ENCODE measurements at places on chromosomes 11 and 22.

GRCh38 chr22:37098976-37099591 lies 10.4 kb downstream of the TMPRSS6 start:
- no peak for DNase-seq

- DNase-seq: no peak
Measured at GRCh38 chr11:32231909-32232493, 141.1 kb downstream of the RCN1 start.

GRCh38 chr22:36073476-36073875 lies 44.9 kb upstream of the RBFOX2 start:
- no peak for DNase-seq

- no peak for DNase-seq
Measured at GRCh38 chr11:91871791-91872190, 352.8 kb upstream of the FAT3 start.

DNA sequence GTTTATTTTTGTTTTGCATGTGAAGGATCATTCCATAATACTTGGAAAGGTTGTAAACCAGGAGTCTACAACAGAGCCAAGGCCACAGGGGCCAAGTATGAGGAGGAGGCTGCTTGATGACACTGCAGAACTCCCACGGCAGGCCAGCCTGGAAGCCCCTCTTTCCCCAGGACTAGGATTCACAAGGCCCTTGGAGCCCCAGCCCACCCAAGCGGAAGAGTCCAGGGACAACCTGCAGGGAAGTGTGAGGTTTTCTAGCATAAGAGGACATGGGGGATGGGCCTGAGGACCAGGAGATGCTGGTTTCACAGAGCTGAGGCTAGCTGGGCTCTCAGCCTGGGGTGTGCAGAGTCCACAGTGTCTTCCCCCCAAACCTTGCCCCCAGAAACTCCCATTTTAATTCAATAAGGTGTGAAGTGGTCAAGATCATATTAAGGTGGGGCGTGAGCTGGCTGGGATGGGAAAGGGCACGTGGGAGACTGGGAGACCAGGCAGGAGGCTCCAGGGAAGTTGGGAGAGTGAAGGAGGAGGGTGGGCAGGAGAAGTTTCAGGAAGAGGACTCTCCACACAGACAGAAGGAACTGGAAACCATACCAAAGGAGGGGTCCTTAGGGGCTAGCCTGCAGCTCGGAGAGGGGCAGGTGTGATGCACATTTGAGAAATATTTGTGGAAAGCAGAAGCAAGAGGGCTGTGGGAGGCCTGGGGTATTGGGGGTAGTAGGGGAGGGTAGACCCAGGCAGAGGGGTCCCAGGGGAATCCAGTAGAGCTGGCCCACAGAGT lies 12.4 kb downstream of the GNAZ start:
- no peak for DNase-seq

DNA sequence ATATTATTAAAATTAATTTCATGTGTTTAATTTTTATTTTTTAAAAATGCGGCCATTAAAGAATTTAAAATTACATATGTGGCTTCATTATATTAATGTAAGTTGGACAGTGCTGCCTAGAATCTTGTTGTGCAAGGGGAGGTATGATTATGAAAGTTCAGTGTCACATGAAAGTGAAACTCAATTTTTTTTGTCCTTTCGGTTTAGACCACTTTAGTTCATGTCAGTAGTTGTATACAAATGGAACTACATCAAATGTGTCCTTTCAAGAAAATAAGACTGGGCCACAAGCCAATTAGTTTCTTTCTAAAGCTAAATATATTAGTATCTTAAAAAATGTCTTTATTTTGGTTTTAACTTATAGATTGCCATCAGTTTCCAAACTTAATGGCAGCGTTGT lies 35.7 kb downstream of the TBCEL start:
- no peak for DNase-seq

- DNase-seq: peak; percentile 74
Measured at GRCh38 chr11:64743591-64744543, at the start of gene RASGRP2. Gene RASGRP2 (minus strand): TSS chr11:64744142. CDS start chr11:64742866, 1,276 bp downstream.

DNA sequence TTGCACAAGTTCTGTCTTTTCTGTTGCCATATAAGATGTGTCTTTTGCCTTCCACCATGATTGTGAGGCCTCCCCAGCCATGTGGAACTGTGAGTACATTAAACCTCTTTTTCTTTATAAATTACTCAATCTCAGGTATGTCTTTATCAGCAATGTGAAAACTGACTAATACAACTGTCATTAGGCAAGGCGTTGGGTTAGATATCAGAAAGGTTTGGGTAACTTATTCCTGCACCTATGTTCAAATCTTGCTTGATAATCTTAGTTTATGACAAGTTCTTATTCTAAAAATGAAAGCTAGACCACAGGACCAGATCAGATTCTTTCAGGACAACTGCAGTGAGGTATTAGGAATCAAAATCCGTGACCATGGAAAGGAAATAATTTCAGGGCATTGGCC lies 160.6 kb upstream of the BDNF start:
- DNase-seq: no peak

GRCh38 chr11:111623527-111624030 lies 21.3 kb downstream of the SIK2 start:
- no peak for DNase-seq

GRCh38 chr11:66281776-66282467 lies 3.9 kb downstream of the CNIH2 start:
- DNase-seq: no peak

DNA sequence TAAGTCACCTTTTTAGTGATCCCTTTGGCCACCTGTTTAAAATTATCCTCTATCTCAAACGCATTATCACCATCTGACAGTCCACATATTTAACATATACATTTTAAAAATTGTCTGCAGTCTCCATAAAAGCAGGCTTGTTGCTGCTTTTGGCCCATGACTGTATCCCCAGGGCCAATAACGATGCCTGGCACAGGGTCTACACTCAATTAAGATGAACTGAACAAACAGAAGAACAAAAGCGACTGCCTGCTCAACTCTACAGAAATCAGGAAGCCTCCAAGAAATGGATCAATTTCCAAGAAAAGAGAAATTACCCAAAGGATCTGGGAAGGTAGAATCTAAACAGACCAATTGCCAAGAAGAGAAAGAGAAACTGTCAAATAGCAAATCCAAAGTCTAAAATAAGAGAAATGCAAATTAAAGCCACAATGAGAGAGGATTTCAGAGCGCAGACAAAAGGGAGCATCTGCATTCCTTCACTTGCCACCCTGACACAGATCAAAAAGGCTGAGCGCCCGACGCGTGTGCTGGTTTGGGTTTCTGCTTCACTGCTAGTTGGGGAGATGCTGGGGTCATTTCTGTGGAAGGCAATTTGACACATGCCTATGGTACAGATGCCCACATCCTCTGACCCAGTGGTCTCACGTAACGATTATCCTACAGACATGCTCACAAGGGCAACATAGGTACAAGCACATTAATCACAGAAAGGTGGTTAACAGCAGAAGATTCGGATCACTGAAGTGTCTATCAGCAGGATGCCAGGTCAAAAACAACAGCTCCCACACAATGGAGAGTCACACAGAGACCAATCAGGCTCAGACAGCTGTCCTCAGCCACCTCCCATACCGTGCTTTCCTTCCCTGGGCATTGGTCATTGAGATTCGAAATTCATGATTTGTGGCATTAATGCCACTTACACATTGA lies 55.9 kb downstream of the SHISAL1 start:
- DNase-seq: no peak

- DNase-seq: no peak
Measured at GRCh38 chr11:73528483-73529203, 69.3 kb downstream of the FAM168A start.

DNA sequence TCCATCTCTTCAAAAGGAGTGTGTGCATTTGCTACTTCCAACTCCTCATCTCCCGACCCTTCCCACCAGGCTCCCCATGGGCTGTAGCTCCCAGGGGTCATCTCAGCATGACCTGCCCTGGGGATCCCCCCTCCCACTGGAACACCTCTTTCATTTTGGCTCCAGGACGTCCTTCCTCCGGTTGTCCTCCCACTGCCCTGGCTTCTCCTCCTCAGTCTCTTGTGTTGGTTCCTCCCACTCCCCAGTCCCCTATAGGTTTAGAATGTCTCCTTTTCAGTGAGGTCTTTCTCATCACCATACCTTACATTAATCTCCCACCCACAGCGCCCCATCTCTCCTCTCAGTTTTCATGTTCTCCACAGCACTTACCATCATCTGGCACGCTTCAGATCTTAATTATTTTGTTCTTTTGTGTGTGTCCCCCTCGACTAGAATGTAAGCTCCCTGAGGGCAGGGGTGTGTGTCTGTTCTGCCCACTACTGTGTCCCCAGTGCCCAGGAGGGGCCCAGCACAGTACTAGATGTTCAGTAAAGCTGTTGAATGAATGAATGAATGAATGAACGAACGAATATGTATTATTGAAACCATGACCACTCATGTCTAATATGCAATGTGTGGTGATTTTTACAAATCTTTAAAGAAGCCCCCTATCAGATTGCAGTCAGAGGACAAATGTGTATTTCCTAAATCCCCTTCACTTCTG lies 2.0 kb upstream of the TMA7B start:
- no peak for DNase-seq

- no peak for DNase-seq
Measured at GRCh38 chr11:119262668-119263351, 54.1 kb downstream of the MCAM start.

DNA sequence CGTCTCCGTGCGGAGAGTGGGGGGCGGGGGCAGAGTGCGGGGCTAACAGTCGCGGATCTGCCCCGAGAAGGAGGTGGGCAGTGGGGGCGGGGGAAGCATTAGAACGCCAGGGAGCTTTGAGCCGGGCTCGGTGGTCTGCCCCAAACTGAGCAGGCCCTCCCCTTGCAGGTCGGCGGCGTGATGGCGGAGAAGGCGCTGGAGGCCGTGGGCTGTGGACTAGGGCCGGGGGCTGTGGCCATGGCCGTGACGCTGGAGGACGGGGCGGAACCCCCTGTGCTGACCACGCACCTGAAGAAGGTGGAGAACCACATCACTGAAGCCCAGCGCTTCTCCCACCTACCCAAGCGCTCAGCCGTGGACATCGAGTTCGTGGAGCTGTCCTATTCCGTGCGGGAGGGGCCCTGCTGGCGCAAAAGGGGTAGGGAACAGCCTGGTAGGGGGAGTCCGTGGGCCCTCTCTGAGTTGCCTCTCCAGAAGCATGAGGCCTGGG lies 979 bp downstream of the ABCG4 start:
- DNase-seq: no peak

- no peak for DNase-seq
Measured at GRCh38 chr22:49328118-49328475, 499.6 kb downstream of the BRD1 start.

DNA sequence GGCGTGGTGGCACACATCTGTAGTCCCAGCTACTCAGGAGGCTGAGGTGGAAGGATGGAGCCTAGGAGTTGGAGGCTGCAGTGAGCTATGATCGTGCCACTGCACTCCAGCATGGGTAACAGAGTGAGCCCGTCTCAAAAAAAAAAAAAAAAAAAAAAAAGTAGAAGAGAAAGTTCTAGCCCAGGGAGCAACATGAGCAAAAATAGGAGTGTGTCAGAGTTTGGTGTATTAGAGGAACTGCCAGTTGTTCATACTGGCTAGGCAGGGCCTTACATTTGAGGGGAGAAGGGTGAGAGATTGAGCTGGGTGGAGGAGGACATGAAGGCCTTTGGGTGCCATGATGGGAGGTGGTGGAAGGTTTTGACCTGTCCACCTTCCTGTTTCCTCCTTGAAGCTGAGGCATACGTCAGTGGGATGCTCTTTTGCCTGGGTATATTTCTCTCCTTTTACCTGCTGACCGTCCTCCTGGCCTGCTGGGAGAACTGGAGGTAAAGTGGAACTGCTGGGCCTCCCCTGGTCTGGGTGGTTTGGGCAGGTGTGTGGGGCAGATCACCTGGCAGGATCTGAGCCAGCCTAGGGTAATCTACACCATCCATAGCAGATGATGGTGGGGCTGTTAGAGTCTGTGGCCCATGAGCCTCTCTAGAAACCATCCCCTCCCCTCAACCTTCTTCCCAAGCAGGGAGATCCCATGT lies 7.3 kb downstream of the SIDT2 start:
- DNase-seq: no peak

- DNase-seq: no peak
Measured at GRCh38 chr11:8967184-8967583, 2.9 kb upstream of the TMEM9B start.

DNA sequence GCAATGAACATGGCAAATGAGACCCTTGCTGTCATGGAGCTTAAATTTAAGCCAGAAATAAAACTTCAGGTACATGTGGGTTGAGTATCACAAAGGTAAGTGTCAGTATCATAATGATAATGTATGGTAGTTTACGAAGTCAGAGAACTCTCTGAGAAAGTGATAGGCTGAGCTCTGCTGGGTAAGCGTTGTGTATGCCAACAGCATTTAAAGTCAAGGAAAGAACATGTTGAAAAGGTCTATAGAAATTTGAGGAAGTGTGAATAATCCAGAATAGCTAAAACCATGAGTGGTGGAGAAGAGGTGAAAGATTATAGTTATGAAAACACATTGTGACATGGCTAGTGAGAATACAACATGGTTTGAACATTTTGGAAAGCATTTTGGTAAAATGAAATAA lies 17.4 kb upstream of the CTSC start:
- no peak for DNase-seq

DNA sequence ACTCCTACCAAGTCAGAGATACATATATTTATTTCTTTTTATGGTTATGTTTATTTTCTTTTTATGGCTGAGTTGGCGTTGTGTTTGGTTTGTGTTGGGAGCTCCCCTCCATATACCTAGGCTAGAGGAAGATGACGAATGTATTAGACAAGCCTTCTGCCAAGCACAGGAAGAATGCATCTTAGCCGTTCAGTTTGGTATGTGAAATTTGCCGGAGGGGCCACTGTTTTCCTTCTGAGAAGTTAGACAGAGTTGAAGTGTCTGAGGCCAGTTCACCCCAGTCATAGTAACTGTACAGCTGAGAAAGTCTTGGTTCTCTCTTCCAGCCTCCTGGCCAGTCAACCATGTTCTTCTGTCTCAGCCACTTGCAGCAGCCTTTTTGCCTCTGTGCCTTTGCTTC lies 29.8 kb downstream of the TEAD1 start:
- no peak for DNase-seq

DNA sequence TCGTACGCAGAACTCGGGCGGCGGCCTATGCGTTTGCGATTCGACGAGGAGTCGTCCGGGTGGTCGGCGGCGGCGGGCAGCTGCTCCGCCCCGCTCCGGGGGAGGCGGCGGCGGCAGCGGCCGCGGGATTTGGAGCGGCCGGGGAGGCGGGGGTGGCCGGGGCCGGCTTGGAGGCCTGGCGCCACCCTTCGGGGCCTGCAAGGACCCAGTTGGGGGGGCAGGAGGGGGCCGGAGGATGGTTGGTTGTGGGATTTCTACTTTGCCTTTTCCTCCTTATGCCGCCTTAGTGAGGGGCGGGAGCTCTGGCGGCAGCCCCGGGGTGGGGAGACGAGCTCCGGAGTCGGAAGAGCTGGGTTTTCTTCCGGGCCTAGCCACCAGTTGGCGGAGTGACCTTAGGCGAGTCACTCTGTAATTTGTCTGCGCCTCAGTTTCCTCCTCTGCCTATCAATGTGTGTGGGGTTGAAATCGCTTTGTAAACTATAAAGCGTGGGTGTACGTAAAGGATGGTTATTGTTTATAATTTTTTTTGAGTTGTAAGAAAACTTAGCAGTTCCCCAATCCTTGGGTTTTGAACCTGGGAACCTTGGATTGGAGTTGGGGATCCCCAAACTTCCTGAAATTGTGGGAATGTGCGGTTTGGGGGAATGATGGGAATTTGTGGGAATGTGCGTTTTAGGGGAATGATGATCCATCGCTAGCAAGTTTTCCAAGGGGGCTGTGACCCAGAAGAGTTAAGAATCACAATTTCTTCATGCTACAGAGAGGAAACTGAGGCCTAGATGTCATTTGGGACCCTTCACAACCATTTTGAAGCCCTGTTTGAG lies 679 bp downstream of the TUG1 start:
- DNase-seq: no peak

- DNase-seq: peak; percentile 69
Measured at GRCh38 chr11:65553301-65554001, 4.7 kb downstream of the LTBP3 start.

- no peak for DNase-seq
Measured at GRCh38 chr22:32722441-32722840, 79.1 kb upstream of the TIMP3 start.
